ENCODE measurements at places on chromosomes 3 and 15.
A peak's percentile ranks its signal among the peaks of the same experiment; 100 is the strongest.

GRCh38 chr3:48411606-48412374 is 18.1 kb downstream of the PLXNB1 start:
- DNase-seq, result no peak

DNA sequence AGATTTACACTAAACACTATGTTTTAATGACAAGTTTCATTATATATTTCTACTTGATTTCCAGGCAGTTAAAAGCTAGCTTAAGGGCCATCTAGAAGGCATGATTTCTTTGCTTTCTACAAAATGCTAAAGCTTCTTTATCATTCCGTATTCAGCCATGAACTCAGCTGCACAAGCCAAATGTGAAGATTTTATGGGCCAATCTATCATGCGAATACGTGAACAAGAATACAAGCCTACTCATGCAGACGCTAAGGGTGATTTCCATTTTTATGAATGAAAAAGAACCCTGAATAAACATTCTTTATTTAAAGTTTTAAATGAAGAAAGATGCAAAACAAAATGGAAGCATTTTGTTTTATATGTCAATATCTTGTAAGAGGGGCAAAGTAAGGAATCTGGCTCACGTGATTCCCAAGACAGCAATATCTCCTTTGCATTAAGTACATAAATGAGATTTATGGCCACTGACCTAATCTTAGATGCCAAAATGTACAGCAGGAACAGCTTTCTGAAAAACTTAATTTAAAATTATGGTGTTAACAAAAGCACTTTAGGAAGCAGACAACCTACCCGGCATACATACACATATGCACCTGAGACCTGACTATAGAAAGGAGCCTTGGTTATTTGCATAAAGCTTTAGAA is 215.8 kb downstream of the DPH6 start:
- DNase-seq, result no peak

DNA sequence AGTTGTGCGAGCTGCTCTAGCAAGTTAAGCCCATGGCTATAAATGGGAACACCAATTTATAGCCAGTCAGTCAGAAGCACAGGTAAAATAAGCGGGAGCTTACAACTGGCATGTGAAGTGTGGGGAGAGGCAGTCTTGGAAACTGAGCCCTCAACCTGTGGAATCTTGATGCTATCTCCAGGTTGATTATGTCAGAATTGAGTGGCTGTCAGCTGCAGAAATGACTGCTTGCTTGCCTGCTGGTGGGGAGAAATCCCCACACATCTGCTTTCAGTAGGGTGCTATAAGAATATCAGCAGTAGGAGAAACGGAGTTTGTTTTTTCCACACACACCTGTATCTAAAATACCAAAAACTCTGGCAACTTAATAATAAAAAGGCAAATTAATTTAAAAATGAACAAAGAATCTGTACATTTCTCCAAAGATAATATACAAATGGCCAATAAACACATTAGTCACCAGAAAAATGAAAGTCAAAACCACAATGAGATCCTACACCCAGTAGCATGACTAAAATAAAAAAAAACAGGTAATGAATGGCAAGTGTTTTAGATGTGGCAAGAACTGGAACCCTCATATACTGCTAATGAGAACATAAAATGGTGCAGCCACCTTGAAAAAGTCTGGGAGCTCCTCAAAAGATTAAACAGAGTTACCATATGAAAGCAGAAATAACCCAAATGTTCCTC is 26.0 kb upstream of the MAP4 start:
- DNase-seq, result no peak

GRCh38 chr15:32757426-32757825 is 39.6 kb downstream of the GREM1 start:
- DNase-seq, result no peak

GRCh38 chr15:31265871-31266711 is 60.5 kb upstream of the KLF13 start:
- peak; percentile 70 for DNase-seq

- no peak for DNase-seq
These were observed 163.9 kb downstream of the PPM1L start for GRCh38 chr3:160919942-160920341.

DNA sequence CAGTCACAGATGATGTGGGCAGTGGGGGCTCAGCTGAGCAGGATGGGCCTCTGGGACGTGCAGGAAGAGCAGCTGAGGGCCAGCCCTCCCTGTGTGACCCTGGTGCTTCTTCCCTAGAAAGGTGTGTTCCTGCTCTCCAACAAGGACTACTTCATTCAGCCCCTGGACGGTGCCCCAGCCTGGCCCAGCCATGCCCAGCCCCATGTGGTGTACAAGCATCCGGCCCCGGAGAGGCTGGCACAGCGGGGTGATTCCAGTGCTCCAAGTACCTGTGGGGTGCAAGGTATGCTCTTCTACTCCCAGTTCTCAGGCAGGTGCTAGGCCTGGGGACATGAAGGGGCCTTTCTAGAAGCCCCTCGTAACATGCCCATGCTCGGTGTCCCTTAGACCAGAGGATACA is 38.3 kb downstream of the SAXO2 start:
- DNase-seq, result no peak

GRCh38 chr3:148006508-148006907 is 597.3 kb downstream of the ZIC1 start:
- DNase-seq, result no peak

DNA sequence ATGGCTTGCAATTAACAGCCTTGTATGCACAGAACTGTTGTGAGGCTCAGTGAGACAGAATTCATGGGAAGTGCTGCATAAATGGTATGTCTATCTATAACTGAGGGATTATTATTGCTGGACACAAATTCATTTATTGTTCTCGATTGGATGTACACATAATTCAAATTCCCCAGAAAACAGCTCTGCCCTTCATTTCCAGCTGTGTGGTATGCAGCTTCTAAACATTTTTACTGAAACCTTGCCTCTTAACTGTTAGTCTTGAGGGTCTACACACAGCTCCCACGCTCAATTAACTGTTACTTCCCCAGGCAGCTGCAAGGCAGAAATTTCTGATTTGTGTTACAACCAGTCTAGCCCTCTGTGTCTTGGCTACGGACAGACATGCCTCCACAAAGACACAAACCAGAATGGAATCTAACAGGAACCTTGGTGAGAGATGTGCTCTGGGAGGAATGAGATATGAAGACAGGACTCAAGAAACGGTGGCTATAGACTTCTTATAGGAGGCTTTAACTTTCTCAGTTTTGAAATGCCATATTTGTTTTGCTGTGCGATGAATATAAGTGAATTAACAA is 139.7 kb upstream of the TBL1XR1 start:
- no peak for DNase-seq

DNA sequence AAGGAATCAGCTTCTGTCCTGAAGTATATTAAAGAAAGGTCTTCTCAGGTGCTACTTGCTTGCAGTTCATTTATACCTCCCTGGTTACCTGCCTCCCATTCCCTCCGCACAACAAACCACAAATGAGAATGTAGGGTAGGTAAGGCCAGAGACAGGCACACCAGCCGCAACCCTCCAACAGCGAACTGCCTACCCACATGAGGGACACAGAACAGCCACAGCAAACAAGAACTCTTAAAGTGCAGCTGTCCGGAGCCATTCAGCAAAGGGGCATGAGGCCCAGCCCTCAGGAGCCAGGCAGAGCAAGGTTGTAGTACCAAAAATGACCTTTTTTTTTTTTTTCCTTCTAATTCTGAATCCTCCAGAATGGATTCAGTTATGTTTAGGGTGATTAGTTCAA is 52.4 kb downstream of the SPSB4 start:
- no peak for DNase-seq

DNA sequence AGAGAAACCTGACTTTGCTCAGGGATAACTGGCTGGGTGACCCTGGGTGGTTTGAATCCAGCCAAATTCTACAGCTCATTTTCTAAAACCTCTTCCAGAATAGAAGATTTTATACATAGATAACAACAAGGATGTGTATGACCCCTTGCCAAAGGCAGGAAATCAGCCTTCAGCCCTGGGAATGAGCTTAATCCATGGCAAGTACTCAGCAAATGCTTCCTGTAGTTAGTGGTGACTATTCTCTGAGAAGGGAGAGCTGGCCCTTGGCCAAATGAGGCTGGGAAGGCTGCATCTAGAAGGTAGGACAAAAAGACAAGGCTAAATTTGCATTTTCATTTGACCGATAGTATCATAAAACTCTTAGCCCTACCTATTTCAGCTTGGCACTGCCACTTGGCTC is 4.6 kb upstream of the HACD3 start:
- no peak for DNase-seq

Measured in activated gamma-delta T cell treated with Interleukin-2 at 50 U/mL for 16 hours (primary cell).